ENCODE measurements at places on chromosomes 13 and 19.

DNA sequence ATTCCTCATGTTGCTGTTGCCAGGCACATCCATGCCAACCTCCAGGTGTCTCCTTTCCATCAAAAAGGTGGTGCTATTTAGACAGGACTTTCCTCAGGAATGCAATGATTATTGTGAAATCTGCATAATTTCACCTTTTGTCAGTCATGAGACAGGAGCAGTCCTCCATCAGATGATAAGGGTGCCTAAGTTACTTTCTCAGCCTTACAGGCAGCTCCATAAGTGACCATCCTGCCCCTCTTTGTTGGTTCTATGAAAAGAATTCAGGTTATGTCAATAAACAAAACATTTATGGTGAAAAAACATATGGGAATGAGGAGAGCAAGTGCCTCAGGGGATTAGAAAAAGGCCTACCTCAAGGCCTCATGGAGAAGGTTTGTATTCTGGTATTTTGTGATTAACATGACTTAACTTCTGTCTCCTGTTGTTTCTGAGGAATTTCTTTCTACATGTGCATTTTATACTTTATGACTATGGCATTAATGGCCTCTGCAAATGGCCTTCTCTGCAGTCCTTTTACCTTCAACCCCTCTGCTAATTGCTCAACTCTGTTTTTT is 110.3 kb upstream of the DIAPH3 start:
- DNase-seq, result no peak

- DNase-seq, result peak; percentile 18
Observed at GRCh38 chr13:23724196-23724970, 154.2 kb downstream of the TNFRSF19 start.

- no peak for DNase-seq
Observed at GRCh38 chr19:10219678-10220077, 11.5 kb downstream of the S1PR2 start.

DNA sequence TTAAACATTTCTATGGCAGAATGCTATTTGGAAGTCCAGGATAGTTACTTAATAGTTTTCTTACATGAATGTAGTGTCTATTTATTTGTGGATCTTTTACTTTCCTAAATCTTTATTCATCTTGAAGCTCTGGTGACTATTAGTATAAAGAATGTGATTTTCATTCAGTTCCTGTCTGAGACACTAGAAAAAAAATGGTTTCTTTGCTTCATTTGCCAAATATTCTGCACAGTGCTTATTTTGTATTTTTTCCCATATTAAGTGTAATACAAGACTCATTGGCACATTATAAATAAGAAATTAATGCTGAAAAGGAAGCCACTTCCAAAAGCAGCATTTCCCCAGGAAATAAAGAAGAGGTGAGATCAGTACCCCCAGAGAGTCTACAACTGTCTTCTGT is 109.8 kb downstream of the POSTN start:
- DNase-seq, result no peak

GRCh38 chr19:3034656-3035541 is 5.8 kb upstream of the TLE2 start:
- no peak for DNase-seq

DNA sequence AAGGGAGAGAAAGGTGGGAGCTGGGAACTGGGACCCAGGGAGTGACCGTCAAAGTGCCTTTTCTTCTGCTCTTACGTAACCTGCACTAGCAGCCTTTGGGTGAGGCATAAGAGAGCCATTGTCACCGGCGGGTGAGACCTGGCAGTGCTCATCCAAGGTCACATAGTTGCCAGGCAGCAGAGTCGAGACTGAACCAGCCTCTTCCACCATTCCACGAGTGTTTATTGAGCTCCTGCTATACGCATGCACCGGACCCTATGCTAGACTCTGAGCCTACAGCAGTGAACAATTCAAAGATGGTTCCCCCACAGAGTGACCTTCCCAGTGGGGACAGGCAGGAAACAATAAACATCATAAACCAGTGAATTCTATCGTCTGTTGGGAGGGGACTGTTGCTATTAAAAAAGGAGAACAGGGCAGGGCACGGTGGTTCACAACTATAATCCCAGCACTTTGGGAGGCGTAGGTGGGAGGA is 18.6 kb upstream of the STRN4 start:
- DNase-seq, result no peak

- no peak for DNase-seq
Observed at GRCh38 chr19:15124572-15125231, 17.5 kb downstream of the SYDE1 start.

GRCh38 chr13:58906329-58907007 is 1257.3 kb downstream of the DIAPH3 start:
- no peak for DNase-seq

DNA sequence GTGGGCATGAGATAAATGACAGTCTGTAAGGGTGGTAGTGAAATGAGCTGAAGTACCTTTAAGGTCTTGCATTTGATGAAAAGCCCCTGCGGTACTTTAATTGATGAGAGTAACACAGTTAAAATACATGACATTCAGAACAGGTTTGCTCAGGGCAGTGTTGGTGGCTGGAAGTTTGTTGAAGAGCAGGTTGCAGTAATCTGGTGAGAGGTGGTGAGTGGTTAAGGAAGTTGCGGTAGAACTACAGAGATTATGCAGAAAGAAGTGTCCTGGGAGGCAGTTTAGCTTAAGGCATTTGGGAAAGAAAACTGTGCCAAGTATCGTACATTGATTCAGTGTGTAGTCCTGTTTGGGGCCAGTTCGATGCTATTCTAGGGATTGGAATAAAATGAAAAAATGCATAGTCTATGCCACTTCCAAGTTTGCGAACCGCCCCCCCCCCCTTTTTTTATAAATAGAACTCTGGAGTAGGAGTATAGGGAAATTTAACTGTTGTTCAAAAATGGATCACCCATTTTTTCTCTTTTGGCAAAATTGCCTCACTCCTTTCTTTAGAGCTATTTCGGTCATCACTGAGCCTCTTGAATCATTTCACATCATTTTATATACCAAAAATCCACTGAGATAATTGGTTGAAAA is 42.7 kb downstream of the SLAIN1 start:
- no peak for DNase-seq

DNA sequence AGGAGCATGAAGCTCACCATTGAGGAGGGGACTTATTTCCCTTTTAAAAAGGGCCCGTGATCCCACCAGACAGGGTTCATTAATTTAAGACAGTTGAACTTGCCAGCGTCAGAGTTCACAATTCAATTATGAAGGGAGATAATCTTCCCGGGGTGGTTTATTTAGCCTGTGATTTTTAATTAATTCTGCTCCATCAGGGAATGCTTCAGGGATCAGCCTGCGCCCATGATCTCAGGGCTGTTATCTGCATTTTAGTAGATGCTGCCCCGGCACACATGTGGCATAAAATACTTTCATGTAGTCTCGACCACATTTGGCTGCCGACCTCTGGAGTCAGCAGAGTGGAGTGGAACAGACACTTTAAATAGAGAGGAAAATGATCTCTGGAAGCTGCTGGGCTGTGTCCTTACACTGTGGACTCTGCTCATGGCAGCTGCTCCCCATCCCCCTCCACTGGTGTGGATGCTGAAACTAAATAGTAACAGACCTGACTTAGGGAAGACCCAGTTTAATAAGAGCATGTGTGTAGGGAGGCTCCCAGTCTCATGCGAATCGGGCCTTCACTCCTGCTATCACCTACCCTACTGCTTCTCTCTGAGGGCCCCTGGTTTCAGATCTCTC is 256.9 kb downstream of the TEX29 start:
- no peak for DNase-seq

DNA sequence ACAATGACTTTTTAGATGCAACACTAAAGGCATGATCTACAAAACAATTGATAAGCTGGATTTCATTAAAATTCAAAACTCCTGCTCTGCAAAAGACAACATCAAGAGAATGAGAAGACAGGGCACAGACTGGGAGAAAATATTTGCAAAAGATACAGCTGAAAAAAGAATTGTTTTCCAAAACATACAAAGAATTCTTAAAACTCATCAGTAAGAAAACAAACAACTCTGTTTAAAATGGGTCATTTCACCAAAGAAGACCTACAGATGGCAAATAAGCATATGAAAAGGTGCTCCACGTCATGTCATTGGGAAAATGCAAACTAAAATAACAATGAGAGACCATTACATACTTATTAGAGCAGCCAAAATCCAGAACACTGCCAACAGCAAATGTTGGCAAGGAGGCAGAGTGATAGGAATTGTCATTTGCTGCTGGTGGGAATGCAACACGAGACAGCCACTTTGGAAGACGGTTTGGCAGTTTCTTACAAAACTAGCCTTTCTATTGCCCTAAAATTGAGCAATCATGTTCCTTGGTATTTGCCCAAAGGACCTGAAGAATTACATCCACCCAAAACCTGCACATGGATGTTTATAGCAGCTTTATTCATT is 39.2 kb downstream of the FLT1 start:
- DNase-seq, result no peak

GRCh38 chr13:111903143-111903542 is 163.8 kb upstream of the SOX1 start:
- no peak for DNase-seq

DNA sequence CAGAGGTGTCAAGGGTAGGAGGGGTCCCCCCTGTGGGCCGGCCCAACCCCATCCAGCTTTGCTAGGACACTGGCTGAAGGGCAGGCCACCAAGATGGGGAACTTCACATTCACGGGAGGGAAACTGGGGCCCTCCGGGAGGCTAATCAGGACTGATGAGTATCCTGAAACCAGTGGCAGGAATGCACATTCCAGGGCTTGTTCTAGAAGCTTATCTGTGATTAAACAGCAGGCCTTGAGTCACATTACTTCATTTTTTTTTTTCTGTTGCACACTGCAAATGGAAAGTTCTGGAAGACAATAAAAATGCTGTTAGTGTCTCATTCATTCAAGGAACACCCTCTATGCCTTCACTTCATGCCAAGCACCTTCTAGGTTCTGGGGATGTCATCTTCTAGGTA is 15.5 kb upstream of the SIGLEC11 start:
- no peak for DNase-seq

GRCh38 chr19:55015126-55015525 is 22.9 kb downstream of the GP6 start:
- DNase-seq, result no peak

GRCh38 chr19:47598407-47599349 is 10.3 kb upstream of the BICRA start:
- no peak for DNase-seq

- DNase-seq, result no peak
Observed at GRCh38 chr19:30144242-30144758, 202.3 kb downstream of the URI1 start.

- DNase-seq, result no peak
Observed at GRCh38 chr13:80386002-80386401, 45.1 kb upstream of the SPRY2 start.

All from DMS 273 treated with DMSO at 0.1 percent for 48 hours (cell line).